ENCODE measurements at places on chromosomes 16 and 17.

- DNase-seq = no peak
Observed at GRCh38 chr16:57235128-57236021, 9.7 kb upstream of the ARL2BP start.

DNA sequence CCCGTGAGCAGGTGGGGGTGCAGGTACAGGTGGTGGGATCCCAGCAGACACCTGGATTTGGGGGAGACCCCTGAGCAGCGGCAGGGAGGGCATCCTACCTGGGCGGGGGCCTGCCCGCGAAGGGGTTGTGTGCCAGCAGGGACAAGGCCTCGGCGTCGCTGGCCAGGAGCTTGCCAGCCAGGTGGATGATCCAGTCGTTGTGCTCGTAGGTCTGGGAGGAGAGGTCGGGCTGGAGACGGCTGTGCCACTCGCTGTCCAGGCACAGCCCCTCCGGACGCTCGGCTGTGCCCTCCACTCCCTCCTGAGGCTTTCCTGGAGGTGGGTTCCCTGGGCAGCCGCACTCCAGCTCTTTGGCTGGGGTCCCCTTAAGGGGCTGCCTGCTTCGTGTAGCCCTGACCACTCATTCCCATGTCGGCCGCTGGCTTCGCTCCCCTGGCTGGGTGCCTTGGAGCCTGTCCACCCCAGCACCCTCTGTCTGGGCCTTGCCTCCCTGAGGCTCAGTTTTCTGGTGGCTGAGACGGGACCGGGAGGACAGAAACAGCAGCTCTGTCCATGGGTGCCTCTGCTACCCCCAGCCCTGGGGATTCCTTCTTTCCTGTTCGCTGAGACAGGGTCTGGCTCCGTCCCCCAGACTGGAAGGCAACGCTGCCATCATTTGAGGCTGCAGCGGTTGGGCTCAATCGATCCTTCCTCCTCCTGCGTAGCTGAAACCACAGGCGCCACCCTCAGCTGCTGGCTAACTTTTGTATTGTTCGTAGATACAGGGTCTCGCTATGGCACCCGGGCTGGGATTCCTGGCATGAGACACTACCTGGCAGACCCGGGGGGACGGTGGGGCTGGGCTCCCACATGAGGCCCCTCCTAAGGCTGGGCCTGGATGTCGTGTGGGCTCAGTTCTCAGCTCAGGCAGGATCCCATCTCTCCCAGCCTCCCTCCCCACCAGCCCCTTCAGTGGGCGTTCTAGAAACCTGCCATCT is 68.6 kb upstream of the GNG13 start:
- no peak for DNase-seq

DNA sequence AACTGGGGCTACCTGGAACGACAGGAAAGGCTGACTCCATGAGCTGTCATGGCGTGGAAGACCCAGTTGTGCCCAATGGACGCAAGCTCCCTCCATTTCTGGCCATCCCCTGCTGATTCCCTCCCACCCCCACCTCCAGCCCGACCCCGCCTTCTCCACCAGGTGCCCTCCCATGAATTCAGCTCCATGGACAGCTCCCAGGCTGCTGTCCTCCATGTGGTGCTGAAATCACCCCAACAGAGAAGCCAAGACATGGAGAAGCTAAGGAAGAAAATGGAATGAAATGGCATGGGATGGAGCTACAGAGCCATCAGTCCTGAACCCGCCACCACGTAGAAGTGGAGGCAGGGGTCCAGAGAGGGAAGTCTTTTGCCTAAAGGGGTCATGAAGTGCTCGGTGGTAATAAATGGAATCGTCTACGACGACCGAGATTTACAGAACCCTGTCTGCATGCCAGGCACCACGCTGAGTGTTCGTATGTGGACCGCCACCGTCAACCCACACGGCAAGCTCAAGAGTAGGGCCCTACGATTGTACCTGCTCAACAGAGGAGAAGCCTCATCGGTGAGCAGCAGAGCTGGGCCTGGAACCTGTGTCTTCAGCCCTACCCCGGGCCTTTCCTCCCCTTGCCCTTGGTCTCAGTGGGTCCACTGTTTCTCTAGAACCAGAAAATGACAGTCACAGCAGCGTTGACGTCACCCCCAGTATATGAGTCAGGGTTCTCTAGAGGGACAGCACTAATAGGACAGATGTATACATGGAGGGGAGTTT is 9.3 kb upstream of the ZC3H18 start:
- DNase-seq = peak; percentile 71

DNA sequence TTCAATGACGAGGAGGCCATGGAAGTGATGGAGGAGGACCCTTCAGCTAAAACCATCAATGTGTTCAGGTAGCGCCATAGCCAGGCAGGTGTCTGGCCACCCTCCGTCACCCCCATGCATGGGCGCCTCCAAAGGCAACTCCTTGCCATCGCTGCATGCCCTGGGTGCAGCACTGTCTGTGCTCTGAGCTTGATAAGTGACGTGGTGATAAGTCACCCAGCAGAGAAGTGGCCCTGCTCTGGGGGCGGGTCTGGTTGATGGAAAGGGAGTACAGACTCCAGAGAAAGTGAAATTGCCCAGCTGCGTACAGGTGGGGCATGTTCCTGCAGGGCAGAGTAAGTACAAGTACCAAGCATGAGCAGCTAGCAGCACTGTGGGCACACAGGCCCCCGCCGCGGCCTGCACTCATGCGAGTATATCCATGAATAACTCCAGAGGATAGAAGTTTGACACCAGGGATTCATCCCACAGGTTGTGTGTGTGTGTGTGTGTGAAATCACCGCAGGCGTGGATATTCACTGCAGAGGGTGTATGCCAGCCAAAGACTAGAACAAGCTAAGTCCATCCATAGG is 13.1 kb downstream of the DNAI2 start:
- no peak for DNase-seq

DNA sequence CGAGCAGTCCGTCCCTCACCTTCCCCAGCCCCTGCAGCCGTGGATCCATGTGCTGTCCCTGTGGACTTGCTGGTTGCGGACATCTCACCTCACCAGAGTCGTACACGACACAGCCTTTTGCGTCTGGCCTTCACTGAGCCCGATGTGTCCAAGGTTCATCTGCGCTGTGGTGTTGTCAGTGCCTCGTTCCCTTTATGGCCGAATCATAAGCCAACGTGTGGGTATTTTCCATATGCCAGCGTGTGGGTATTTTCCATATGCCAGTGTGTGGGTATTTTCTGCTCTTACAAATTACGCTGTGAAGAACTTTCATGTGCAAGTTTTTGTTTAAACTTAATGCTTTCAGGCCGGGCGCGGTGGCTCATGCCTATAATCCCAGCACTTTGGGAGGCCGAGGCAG is 31.6 kb downstream of the TBCD start:
- DNase-seq = no peak

GRCh38 chr17:47992216-47992615 is 21.3 kb downstream of the CDK5RAP3 start:
- no peak for DNase-seq

DNA sequence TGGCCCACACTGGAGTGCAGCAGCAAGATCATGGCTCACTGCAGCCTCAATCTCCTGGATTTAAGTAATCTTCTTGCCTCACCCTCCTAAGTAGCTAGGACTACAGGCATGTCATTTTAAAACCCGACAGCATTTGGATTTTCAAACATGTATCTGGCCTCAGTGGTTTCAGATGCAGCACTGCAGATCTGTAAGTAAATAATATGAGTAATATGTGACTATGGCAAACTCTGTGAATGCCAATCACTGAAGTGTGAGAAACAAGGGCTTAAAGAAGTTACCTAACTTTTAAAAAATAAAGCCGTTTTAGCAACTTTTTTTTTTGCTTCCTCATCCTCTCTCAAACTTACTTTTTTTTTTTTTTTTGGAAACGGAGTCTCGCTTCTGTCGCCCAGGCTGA is 11.9 kb downstream of the CEP20 start:
- DNase-seq = no peak

- DNase-seq = no peak
Observed at GRCh38 chr16:5005916-5006315, 27.8 kb downstream of the NAGPA start.

All from WTC11 (cell line).